B cell (primary cell): ENCODE measurements at places on chromosomes 1 and 21. TPM values are rescaled to one million over a fixed set of nuclear protein-coding genes. Genes with fewer than 3 reads are reported as not detected.

DNA sequence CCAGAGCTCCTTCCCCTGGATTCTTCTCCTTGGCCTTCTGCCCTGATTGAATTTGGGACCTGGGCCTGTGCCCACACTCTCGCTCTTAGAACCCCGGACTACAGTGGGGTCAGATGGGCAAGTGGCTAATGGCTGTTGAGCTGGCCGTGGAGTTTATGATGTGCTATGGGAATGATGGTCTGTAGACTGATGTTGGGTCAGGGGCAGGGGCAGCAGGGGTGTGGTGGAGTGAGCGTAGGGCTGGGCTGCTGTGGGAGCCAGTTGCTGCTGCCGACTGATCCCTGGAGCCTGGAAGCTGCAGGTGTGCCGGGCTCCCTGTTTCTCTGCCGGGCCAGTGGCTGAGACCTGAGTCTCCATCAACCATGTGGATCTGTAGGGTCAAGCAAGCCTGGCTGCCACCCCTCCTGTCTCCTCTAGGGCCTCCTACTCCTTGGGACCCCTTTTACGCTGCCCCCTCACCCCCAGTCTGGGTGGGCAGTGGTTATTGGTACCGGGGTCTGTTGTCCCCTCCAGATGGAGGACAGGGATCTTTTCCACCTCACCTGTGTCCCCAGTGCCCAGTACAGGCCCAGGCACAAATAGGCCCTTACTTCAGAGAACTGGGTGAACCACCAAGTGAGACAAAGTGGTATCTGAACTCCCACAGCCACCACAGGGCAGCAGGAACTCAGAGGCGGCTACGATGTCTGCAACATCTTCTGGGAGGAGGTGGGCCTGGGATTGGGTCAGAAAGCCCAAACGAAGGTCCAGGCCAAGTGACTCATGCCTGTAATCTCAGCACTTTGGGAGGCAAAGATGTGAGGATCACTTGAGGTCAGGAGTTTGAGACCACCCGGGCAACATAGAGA is 5.1 kb downstream of the PODN start:
- peaks cover 12% of the 10 kb centered on the region for H3K4me1 ChIP-seq
- no peaks in the 10 kb centered on the region for H3K36me3 ChIP-seq
- no peak for DNase-seq
- no peak overlapping the region for H3K4me3 ChIP-seq
- H3K27ac ChIP-seq, result no peak overlapping the region

- no peaks in the 10 kb centered on the region for H3K4me1 ChIP-seq
- no peaks in the 10 kb centered on the region for H3K27me3 ChIP-seq
- H3K4me3 ChIP-seq, result no peak overlapping the region
- DNase-seq, result no peak
Observed at GRCh38 chr1:163709636-163710035, 387.9 kb downstream of the NUF2 start.

Gene MYOC
- not detected in 2 replicates for total RNA-seq

DNA sequence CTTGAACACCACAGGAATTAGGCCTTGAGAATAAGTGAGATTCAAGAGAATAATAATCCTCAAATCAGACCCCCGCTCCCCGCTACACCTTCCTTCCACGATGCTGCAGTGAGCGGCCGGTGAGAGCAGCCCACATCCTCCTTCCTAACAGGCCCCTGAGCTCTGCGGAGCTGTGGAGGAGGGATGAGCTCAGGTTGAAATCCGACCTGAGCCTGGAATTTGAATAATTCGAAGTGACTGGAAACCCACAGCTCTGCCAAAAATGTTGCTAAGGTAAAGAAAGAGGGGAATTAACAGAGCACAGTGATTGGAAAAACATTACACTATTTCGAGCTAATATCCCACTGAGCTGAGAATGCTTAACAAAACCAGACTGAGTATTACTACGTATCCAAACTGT is 90.0 kb downstream of the URB2 start:
- DNase-seq, result no peak
- H3K27me3 ChIP-seq, result no peaks in the 10 kb centered on the region
- H3K27ac ChIP-seq, result no peak overlapping the region
- no peaks in the 10 kb centered on the region for H3K36me3 ChIP-seq
- no peaks in the 10 kb centered on the region for H3K4me1 ChIP-seq

Gene PTPN14
- not detected in 2 replicates for total RNA-seq

Gene LENEP
- total RNA-seq, result 1.7 and 2.0 TPM in 2 replicates

Gene MARK1
- total RNA-seq, result 3.8 and 3.9 TPM in 2 replicates
